Esophagus squamous epithelium (tissue), 5 donors: ENCODE measurements at places on chromosomes 12 and 14. TPM values are rescaled to one million over a fixed set of nuclear protein-coding genes. Genes with fewer than 3 reads are reported as not detected.

TMEM121 gene
- total RNA-seq: 0.61 TPM

KLRB1 gene
- total RNA-seq: 2.7 TPM

KLHL33 gene
- not detected for total RNA-seq

CYP27B1 gene
- total RNA-seq: 0.95 TPM

RNFT2 gene
- 0.38 TPM for total RNA-seq

PCK2 gene
- 13.5 TPM for total RNA-seq

SERPINA12 gene
- not detected for total RNA-seq

CCDC177 gene
- not detected for total RNA-seq

RERG gene
- total RNA-seq: 1.4 TPM

PIP4K2C gene
- total RNA-seq: 39.2 TPM

RIC8B gene
- 3.4 TPM for total RNA-seq

HCAR1 gene
- total RNA-seq: 0.23 TPM

SPIC gene
- total RNA-seq: 0.22 TPM

ENDOU gene
- total RNA-seq: 50.2 TPM

OR6C74 gene
- not detected for total RNA-seq

IL31 gene
- not detected for total RNA-seq

PPHLN1 gene
- 31.2 TPM for total RNA-seq

MUCL1 gene
- not detected for total RNA-seq

PAH gene
- total RNA-seq: not detected
